ENCODE measurements at places on chromosomes 6 and 20.
A peak's percentile ranks its signal among the peaks of the same experiment; 100 is the strongest.

DNA sequence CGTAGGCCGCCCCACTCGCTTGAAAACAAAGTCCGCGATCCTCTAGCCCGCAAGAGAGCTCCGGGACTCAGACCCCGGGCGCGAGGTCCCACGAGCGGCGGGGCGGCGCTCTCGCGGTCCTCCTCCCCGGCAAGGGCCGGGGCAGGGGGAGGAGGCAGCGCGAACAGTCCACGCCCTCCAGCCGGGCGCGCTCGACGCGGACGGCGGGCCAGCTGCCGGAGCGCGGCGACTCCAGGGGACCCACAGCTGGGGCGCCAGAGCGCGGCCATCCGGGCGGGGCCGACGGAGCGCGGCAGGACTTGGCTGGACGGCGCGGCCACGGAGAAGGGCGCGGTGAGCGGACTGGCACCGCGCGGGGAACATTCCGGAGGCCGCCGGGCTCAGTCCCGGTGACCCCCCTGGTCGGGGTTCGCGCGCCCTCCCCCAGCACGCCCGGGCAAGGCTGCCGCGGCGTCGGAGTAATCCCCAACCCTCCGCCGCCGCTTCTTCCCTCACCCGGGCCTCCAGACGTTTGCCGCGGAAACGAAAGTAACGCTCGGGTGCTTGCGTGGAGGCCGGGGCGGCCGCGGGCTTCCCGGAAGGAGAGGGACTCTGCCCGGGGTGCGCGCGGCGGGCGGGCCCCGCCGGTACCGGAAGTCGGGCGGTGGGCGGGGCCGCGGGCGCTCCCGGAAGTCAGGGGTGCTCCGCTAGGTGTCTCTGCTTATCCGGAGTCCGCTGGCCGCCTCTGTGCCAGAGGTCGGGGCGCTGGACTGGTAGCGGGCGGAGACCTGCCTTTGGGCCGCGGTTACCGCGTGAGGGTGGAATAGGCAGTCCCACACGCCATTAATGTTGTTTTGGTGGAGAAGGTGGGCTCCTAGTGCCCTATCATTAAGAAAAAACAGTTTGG lies at the start of gene RIPK1:
RIPK1 (plus strand) TSS at position 166 of the 886 bp plus-strand sequence. CDS start 8,330 bp downstream, outside the sequence.
- peak; percentile 93 for DNase-seq

DNA sequence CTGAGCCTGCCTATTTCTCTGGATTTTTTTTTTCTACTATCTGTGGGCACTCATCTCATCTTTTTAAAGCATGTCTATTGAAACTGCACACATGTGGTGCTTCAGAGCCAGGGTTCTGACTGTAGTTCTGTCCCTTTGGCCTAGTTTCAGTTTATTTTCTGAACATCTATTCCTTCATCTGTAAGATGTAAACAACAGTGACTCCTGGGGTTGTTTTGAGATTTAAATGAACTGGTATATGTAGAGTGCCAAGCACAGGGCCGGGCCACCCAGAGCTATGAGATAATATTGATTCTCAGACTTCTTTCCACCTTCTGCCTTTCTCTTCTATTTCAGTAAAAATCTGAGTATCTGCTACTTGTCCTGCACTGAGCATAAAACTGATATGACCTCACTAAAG lies 185.1 kb downstream of the CARMIL1 start:
- no peak for DNase-seq

GRCh38 chr6:148497257-148497656 lies 154.6 kb downstream of the SASH1 start:
- DNase-seq: no peak

GRCh38 chr6:7865781-7866180 lies 44.8 kb downstream of the TXNDC5 start:
- no peak for DNase-seq

GRCh38 chr6:124470803-124471202 lies 491.4 kb upstream of the RNF217 start:
- DNase-seq: no peak

GRCh38 chr6:27922949-27923348 lies 10.8 kb upstream of the OR2B2 start:
- DNase-seq: no peak
